ENCODE measurements at places on chromosomes 7 and 10. TPM values are rescaled to one million over a fixed set of nuclear protein-coding genes. Genes with fewer than 3 reads are reported as not detected.

GRCh38 chr7:143354965-143355364 lies 7.5 kb downstream of the FAM131B start:
- no peak for DNase-seq

DNA sequence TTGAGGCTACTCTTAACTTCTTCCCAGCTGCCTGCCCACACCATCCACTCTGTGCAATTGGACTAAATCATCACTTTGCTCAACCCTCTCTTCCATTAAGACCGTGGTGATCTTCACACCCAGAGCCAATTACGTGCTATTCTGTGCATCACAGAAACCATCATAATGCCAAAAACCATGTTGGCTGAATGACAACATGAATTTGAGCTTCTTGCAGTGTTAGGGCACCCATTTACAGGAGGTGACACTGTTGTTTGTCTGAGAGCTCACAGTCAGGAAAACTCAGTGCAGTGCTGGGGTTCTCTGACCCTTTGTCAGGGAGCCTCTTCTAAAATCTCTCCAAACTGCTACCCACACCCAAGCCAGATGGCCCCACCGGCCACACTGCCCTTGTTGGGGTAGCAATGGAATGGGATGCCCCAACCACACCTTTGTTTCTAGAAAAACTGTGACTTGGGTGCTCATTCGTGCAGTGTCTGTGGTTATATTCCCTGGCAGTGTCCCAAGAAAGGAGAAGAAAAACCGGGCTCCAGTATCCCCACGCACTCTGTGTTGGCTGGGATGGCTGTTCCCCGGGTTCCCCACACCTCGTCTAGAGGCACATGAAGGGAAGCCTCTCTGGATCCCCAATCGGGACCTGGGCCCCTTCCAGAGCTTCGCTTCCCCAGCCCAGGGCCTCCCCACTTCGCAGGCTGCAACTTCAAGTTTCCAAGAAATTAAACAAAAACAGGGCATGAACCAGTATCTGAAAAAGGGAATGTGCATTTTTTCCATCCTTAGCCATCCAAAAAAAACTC lies 2.0 kb upstream of the TNS3 start:
- no peak for DNase-seq

- no peak for DNase-seq
Measured at GRCh38 chr7:37690206-37690605, 6.6 kb downstream of the GPR141 start.

DNA sequence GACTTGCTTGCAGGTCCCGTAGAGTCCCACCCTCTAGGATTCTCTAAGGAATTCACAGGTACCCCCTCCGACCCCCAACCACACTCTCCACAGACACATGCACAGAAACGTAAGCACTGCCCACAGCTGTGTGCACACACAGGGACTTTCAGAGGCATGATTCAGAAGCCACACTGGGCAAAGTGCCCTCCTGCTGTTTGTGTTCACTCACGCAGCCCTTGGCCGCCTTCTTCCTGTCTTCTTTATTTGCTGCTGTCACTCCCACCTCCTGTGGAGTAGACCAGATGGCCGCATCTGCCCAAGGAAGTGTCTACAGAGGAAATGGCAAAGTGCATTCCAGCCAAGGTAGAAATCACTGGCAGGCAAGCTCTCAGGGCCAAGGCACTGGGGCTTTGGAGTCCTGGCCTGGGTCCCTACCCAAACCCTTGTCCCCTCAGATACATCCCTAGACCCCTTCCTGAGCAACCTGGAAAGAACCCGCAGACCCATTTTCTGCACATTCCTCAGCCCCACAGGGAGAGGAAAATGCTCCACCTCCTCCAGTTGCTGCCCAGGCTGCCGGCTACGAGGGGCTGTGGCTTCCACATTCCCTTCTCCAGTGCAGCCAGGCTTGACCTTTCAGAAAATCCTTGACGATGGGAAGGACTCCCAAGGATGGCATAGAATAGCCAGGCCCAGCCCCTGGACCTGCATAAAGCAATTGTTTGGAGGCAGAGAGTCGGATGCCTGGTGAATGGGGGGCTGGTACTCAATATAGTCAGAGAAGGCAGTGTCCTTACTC lies 21.6 kb upstream of the GIMAP8 start:
- DNase-seq = no peak

DNA sequence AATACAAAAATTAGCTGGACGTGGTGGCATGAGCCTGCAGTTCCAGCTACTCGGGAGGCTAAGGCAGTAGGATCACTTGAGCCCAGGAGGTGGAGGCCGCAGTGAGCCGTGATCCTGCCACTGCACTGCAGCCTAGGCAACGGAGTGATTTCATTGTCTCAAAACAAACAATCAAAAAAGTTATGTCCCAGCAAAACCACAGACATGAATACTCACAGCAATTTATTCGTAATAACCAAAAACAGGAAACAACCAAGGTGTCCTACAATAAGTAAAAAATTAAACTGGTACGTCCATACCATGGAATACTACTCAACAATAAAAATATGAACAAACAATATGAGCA lies 11.6 kb upstream of the CYTH3 start:
- no peak for DNase-seq

OR13A1 gene
- total RNA-seq = not detected

CNNM1 gene
- 1.6 TPM for total RNA-seq

SPAM1 gene
- not detected for total RNA-seq

HTR5A gene
- not detected for total RNA-seq

SPDYE8 gene
- not detected for total RNA-seq

AKR1B15 gene
- not detected for total RNA-seq

ATOH7 gene
- total RNA-seq = 0.20 TPM
